Temporal lobe (tissue), 4 donors: ENCODE measurements at places on chromosomes 7 and 10. TPM values are rescaled to one million over a fixed set of nuclear protein-coding genes. Genes with fewer than 3 reads are reported as not detected.

Gene TUBAL3
- not detected for total RNA-seq

Gene PARD3
- total RNA-seq = 13.3 TPM

Gene PAOX
- 6.4 TPM for total RNA-seq

Gene AZGP1
- not detected for total RNA-seq

Gene SND1
- total RNA-seq = 47.5 TPM

Gene XRCC2
- 2.2 TPM for total RNA-seq

Gene UPK3BL2
- 3.2 TPM for total RNA-seq

Gene PON3
- under 0.01 TPM for total RNA-seq

Gene LRIT1
- total RNA-seq = not detected

Gene EIF5AL1
- total RNA-seq = under 0.01 TPM

Gene NPC1L1
- not detected for total RNA-seq

Gene ADCY1
- 193 TPM for total RNA-seq

Gene MYPN
- not detected for total RNA-seq

Gene GRID1
- total RNA-seq = 8.6 TPM

Gene CRHR2
- 0.98 TPM for total RNA-seq
